ENCODE measurements at places on chromosomes 7 and 10.

- DNase-seq: no peak
Observed at GRCh38 chr10:59833810-59834209, 72.5 kb downstream of the CCDC6 start.

GRCh38 chr7:115693779-115694178 lies 336.8 kb downstream of the TFEC start:
- no peak for DNase-seq

DNA sequence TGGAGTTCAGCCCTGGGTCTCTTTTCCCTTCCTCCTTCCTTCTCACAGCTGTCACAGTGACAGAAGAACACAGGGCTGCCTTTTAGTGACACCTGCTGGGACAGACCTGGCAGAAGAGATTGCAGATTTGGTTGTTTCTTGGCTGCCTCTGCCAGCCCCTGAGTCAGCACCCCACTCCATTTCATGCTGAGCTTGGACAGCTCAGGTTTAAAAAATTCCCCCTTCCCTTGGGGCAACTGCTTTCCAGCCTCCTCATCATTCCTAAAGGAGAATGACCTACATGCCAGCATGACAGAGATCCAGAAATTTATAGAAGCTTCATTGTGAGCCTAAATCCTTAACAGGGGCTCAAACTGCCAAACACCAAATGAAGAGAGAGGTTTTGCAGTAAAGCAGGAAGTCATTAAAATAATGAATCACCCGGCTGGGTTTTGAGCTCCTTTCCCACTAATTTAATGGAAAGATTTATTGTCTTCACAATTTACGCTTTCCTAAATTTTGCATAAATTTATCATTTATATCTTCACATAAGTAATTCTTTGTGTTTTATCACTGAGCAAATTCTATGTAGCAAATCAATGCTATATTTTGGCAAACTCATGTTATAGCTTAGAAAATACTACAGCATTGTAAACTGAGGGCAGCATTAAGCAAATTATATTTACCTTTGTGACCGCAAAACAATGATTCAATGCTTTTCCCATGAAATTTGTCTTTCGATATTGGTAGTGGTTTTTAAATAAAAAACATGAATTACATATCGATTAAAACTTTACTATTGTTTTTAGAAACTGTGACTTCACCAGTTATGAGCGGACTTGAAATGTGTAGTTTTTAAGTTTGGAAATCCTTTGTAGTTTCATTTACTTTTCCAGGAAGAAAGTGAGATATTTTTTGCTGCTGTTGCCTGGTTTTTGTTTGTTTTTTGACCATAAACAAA lies 399.5 kb upstream of the ANKRD30A start:
- DNase-seq: no peak

GRCh38 chr7:4159154-4159501 lies 523.0 kb upstream of the FOXK1 start:
- no peak for DNase-seq

- no peak for DNase-seq
Observed at GRCh38 chr10:68572151-68572550, 12.0 kb downstream of the TET1 start.

- DNase-seq: no peak
Observed at GRCh38 chr10:120789303-120790203, 61.6 kb upstream of the WDR11 start.

GRCh38 chr7:108062250-108063014 lies 59.5 kb upstream of the LAMB1 start:
- no peak for DNase-seq

GRCh38 chr7:88218429-88218745 lies 1.5 kb downstream of the SRI start:
- DNase-seq: no peak

GRCh38 chr10:33336582-33337325 lies 2.3 kb upstream of the NRP1 start:
- no peak for DNase-seq

DNA sequence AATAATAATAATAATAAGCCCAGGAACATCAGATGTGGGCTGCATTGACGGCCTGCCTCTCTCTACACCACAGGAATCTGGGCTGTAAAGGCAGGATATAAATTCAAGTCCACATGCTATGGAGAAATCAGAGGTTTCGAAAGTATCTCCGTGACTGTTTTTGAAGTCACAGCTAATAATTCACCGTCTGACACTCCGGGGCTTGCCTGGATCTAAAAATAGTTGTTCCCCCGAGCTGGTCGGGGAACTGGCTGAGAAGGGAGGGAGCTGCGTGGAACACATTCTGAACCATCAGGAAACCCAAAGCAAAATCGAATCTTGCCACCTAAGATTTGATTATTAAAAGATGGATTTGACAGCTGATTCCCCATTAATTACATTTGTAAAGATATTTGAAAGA lies 35.4 kb downstream of the KLF6 start:
- DNase-seq: no peak

- DNase-seq: no peak
Observed at GRCh38 chr7:54292171-54292925, 249.8 kb upstream of the VSTM2A start.

GRCh38 chr10:120715171-120715570 lies 136.0 kb upstream of the WDR11 start:
- no peak for DNase-seq

DNA sequence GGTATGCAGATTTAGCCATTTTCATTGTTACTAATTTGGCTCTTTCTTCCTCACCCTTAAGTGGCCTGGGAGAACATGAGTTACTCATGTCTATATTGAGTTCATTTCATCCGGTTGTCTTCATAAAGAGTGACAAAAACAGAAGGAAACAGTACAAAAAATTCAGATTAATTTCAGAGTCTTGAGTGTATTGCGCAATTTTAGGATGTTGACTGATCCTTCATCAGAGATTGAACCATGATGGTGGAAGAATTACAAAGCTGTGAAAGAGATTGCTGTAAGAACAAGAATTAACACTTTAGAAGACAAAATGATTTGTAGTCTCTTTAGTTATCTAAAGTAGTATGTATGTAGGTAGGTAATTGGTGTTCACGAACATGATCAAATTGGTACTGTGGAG lies 194.0 kb upstream of the PPP1R3A start:
- DNase-seq: no peak

GRCh38 chr10:18659819-18660535 lies 746 bp downstream of the ARL5B start:
- no peak for DNase-seq

DNA sequence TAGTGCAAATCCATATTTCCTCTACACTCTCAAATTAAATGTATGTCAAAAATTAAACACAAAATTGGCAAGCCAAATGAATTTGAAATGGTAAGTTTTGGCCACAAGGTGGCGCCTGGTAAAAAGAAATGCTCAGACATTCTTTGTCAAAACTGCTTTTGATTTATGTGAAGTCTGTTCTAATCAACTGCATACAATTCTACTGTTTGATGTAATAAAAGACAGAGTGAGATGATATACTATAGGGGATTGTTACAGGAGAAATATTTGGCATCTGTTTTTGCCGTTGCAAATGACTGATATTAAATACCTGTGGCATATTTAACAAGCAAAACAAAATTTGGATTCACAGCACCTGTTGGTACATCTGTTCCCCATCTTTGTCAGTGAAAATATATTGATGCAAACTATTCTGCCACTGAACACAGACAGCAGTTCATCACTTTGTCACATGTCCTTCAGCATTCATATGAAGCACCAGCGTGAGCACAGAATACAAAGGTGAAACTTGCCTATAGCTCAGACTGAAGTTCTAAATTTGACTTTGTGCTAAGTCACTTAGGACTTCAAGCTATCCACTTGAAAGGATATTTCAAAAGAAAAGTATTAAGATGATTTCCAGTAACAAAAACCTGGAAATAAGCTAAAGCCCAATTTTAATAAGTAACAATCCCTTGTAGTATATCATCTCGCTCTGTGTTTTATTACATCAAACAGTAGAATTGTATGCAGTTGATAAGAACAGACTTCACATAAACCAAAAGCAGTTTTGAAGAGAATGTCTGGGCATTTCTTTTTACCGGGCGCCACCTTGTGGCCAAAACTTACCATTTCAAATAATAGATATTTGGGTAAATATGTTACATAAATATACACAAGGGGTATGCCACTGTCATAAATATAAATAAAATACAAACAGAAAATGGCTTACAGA lies 10.2 kb upstream of the CH25H start:
- peak; percentile 51 for DNase-seq

DNA sequence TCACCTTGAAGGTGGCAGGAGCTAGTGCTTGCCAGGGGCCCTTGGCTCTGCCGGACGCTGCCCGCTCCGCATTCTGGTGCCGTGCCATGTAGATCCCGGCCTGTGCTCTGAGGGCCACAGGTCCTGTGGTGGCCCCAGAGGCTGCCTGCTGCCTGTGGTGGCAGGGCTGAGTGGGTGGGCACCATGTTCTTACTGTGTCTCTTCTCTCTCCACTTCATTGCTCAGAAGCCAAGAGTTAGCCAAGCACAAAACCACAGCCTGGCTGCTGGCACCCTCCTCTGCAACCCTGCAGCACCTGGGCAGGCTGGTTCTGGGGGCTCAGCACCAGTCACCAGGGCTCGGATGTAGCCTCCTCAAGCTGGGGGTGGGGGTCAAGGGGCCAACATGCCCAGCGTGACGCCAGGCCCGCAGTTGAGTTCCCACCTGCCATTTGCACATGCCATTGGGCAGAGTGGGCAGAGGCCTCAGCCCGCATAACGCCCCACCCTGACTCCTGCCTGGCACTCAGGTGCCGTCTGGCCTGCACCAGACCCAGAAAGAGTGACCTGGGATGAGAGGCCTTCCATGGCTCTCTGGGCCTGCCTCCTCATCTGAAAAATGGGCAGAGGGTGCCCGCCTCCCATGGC lies 16.3 kb downstream of the ZMIZ1 start:
- no peak for DNase-seq

DNA sequence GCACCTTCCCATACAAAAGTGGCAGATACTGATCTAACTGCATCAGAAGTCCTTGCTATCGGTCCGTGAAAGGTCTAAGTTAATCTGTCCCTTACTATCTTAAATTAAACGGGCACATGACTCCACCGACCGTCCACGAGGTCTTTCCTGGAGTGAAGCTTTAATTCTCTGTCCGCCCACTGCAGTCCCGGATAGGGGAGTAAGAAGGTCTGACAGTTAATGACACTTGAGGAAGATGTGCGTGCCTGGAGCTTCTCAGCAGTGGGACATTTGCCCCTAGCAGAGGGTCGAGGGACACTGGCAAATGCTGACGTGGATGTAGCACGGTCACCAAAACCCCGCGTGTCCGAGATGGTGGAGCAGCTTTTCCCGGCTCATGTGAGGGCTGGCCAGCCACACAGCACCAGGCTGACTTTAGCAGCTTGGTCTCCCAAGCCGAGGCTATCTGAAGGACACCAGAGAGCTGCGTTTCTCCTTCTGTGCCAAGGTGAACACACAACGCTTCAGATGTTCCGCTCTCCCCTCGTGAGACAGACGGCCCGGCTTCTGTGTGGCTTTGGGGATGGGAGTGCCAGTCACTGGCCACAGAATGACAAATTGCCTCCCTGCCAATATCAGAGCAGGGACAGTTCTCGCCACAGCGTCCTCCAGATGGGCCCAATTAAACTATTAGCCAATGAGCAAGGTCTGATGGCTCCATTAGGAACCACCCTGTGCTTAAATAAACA lies 86.6 kb downstream of the ADARB2 start:
- DNase-seq: no peak

DNA sequence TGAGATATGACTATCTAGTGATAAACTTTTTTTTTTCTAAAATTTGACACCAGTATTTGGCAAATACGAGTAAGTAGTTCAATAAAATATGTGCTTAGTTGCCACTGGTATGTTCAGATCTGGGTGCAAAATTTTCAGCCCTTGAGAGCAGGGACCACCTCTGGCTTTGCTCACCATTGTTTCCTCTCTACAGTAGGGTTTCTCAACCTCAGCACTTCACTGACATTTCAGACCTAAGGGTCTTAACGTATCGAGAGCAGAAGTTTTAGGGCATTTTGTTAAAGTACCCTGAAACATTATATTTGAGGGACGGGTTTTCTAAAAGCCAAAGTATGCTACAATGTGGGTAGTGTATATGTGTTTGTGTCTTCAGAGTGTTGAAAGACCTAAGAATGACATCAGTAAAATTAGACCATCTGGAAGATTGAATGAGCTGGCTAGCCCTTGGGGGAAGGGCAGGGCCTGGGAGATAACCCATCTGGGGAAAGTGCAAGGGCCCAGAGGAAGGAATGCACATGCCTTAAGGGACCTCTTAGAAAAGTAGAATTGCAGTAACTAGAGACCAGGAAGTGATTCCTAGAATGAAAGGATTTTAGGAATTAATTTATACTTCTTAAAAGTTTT lies 11.8 kb downstream of the BZW2 start:
- no peak for DNase-seq

- no peak for DNase-seq
Observed at GRCh38 chr7:36360244-36360643, 29.4 kb upstream of the ANLN start.

DNA sequence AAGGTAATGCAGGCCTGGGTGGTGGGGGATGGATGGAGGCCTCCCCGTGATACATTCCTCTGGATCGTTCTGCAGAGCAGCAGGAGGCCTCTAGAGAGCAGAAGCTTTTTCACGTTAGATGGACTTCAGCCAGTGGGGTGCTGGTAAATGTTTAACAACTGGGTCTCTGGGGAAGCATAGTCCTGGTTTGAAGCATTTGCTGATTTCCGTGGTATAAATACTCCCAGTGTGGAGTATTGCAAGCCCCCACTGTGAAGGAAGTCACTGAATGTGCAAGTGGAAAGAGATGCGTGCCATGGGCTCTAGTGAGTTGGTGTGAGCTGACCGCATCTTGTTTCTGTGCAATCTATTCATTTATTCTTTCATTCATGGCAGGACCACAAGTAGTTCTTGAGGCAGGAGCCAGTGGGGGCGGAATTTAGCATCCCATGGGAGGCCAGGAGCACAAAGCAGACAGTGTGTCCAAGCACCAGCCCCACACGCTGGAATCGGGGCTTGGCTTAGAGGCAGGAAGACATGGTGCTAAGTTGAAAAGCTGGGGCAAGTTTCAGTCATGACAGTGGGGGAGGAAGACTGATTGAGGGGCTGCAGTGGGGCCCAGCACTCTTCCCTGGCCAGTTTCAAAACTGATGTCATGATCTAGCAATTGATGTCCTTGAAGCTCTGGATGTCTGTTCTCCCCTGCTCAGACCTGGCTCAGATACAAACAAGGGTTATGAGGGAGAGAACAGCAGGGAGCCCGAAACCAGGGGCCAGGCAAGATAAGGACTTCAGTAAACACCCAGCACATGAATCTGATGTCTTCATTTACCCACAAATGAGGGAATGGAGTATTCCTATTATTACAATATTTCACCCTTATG lies 280.9 kb upstream of the LYZL1 start:
- no peak for DNase-seq
